ENCODE measurements at places on chromosomes 6 and 20. TPM values are rescaled to one million over a fixed set of nuclear protein-coding genes. Genes with fewer than 3 reads are reported as not detected.

DNA sequence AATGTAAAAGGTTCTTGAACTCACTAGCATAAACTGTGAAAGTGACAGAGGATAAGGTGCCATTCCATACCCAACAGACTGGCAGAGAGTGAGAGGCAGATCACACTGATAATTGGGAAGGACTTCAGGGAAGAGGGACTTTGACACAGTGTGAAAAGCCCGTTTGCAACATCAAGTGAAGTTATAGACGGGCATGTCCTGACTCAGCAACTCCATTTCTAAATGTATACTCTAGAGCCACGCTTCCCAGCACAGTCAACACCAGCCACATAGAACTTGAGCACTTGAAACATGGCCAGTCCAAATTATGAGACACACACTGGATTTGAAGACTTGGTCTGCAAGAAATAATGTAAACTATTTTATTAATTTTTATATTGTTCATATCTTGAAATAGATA is 45.9 kb upstream of the XRN2 start:
- H3K27me3 ChIP-seq: no peaks in the 10 kb centered on the region
- no peak overlapping the region for H3K27ac ChIP-seq
- DNase-seq: no peak
- H3K4me3 ChIP-seq: no peak overlapping the region

C20orf202 gene
- 0.68 TPM for total RNA-seq

DNA sequence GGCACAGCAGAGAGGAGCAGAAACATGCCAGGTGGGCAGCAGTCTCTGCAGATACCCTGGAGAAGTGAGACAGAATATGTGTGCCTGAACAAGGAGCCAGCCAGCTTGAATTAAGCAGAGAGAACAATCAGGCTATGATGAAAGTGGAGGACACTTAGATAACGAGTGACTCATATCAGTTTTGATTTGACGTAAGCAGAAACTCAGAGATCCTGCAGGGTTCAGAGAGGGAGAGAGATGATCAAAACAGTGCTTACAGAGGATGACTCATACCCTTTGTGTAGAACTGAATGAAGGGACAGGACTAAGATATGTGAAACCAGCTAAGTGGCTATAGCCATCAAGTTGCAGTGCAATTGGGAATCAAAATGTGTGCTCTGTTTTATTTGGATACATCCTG is 300.7 kb downstream of the TENT5A start:
- no peak overlapping the region for H3K4me3 ChIP-seq
- no peak for DNase-seq
- H3K4me1 ChIP-seq: no peaks in the 10 kb centered on the region
- H3K27ac ChIP-seq: no peak overlapping the region
- H3K36me3 ChIP-seq: no peaks in the 10 kb centered on the region
- H3K27me3 ChIP-seq: no peaks in the 10 kb centered on the region

DNA sequence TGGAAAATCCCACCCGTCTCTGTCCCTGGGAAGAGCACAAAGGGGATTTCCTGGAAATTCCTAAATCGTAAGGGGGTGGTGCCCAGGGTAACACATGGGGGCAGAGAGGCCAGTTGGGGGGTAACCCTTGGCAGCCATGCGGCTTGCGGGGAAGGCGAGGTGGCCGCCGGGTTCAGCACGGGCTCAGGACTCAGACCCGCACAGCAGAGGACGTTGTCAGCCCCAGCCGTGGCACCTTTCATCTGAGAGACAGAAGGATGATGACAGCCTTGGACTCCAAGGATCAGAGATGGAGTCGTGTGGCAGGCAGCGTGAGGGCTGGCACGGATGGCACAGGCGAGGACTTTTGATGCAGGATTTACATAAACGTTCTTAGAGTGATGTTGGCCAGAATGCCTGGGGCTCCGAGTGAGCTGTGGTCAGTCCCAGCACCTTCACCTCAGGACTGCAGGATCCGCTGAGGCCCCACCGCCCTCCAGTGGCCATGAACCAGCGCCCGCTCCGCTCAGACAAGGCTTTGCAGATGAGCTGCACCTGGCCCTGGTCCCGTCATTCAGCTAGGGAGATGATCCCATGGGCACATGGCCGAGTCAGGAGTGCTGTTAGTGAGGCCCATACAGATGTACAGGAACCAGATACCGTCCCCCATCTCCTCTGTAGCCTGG is 190.3 kb downstream of the TAF4 start:
- H3K27ac ChIP-seq: no peak overlapping the region
- no peaks in the 10 kb centered on the region for H3K27me3 ChIP-seq
- no peak for DNase-seq
- H3K4me1 ChIP-seq: no peaks in the 10 kb centered on the region
- no peak overlapping the region for H3K4me3 ChIP-seq

SNRPB2 gene
- 54.2 TPM for total RNA-seq

All from naive thymus-derived CD8-positive, alpha-beta T cell (primary cell).